ENCODE measurements at places on chromosomes 7 and 10.

GRCh38 chr7:129163875-129164544 is 19.5 kb downstream of the TSPAN33 start:
- DNase-seq, result no peak

DNA sequence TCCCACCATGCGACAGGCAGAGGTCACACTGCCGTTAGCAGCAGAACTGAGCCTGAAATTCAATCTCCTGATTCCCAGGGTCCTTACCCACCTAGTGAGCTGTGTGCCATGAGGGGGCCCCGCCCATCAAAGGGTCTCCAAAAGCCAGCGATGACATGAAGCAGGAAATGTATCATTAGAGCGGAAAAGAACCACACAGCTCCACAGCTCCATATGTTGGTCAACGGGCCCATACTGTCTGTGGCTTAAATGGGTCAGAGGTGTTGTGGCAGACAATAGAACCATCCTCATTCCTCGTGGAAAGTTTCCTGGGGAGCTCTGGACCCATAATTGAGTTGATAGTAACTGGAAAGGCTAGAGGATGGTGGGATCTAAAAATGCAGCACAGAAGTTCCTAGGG is 68.1 kb upstream of the PODXL start:
- no peak for DNase-seq

DNA sequence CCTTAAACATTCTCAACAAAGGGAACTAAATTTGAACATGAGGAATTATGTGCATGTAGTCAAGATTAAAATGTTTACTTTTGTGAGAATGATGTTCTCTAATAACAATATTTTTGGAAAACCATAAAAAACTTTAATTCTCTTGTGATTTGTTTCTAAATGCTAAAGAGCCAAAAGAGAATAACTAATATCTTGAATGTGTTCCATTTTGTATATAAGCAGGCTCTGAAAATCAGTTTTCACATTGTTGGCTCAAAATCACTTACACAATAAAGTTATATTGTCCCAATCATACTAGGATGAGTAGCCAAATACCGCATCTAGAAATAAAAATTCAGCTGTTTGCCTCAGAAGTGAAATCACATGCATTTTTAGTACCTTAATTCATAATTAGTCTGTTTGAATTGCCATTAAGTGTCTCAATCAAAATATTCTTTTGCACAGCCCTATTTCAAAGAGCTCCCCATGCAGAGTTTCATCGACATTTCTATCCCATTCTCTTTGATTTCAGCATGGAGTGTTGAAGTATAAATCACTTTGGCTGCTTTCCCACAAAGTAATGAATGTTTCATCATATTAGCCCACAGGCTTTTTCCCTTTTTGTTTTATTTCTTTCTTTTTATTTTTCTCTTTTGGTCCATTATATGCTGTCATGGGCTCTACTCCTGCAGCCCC is 420.3 kb upstream of the POM121L12 start:
- no peak for DNase-seq

DNA sequence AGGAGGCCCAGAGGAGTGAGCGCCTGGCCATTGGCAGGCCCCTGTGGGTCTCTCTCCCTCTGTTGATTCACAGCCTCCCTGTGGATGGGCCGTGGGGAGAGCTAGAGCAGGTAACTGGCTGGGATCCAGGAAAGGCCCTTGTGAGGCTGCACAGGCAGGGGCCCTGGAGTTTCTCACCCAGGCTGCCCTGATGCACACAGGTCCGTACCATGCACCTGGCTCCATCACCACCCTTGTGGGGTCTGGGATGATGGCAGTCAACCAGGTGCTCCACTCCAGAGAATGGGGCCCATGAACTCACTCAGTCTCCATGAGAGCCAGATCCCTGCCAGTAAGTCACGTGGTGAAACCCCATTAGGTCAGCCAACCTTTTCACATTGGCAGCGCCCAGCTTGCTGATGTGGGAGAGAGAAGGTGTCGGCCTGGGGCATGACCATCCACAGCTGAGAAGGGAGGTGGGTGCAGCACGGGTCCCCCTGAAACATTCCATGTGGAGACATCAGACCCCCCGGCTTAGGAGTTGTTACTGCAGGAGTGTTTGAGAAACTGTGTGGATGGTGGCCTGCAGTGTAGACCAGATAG is 320.8 kb downstream of the ADARB2 start:
- no peak for DNase-seq

DNA sequence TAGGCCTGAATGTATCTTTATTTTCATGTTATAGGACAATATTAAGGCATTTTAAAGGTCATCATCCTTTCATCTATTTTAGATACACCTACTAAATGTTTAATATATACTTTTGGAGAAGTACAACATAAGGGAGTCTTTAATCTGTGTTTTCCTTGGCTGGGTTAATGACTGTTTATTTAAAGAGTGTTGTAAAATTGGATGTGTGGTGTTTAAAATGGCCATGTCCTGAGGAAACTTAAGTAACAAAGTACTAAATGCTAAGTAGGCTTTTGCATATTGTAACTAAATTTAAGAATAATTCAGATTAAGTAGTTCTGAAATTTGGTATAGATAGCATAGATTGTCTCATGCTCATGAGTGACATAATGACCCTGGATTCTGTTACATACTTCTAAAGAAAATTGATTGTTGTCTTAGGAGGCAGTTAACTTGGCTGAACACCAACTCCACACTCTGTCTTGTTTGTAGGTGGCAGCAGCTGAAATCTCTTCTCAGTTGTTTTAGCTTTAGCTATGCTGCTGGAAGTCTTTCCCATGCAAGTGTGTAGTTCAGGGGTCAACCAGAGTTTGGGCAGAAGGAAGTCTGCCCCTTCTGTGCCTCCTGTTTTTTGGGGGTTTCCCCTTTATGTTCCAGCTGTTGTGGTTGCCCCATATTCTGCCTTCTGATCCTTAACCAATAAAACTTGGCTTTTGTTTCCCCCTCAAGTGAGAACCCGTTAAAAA is 29.2 kb downstream of the DLD start:
- DNase-seq, result no peak

GRCh38 chr7:110677405-110677804 is 413.5 kb upstream of the LRRN3 start:
- DNase-seq, result peak; percentile 1

DNA sequence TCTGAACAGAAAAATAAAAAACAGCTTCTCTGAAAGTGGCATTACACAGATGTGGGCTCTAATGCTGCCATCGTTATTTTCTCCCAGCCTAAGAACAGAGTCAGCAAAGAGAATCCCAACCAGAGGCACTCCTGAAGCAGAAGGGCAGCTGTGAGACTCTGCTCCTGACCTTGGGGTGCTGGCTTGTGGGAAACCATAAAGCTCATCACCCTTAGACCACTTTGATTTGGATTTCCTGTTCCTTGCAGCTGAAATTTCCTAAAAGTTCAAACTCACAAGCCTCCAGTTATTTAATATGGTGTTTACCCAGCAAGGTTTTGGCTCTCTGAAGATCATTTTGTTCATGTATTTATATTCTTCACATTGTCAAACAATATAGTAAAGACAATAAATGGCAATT is 814.8 kb downstream of the TNS3 start:
- DNase-seq, result no peak

GRCh38 chr7:156722043-156722826 is 81.7 kb downstream of the RNF32 start:
- no peak for DNase-seq

GRCh38 chr10:6530211-6530840 is 49.8 kb downstream of the PRKCQ start:
- DNase-seq, result no peak

- DNase-seq, result no peak
These were observed 86.8 kb upstream of the RSU1 start for GRCh38 chr10:16904049-16904448.

- DNase-seq, result no peak
These were observed 30.3 kb downstream of the PIK3CG start for GRCh38 chr7:106895246-106895864.
